ENCODE measurements at places on chromosomes 1 and 21. TPM values are rescaled to one million over a fixed set of nuclear protein-coding genes. Genes with fewer than 3 reads are reported as not detected.

Gene TSACC
- not detected for polyA plus RNA-seq

Gene TEKT2
- polyA plus RNA-seq, result 0.25 TPM

Gene MTOR
- polyA plus RNA-seq, result 30.7 TPM

DNA sequence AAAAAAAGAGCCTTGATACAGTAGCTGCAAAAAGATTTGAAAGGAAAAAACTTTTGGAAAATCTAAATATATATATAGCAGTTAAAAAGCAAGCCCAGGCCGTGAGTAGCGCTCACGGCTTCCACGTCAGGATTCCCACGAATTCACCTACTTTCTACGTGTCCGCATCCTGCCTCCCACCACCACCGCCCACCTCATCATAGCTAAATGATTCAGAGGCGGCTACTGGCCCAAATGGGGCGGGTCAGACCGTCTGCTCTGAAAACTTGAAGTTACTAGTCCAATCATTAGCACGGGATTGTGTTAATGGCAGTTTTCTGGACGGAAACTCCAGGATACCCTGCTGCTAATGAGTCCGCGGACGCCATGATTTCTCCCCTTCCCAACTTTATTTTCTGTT is 1.3 kb upstream of the CCSAP start:
- DNase-seq, result no peak

- no peak for DNase-seq
Observed at GRCh38 chr1:12582649-12583048, 35.4 kb downstream of the DHRS3 start.

- DNase-seq, result no peak
Observed at GRCh38 chr1:77783141-77783540, 3.7 kb downstream of the MIGA1 start.

DNA sequence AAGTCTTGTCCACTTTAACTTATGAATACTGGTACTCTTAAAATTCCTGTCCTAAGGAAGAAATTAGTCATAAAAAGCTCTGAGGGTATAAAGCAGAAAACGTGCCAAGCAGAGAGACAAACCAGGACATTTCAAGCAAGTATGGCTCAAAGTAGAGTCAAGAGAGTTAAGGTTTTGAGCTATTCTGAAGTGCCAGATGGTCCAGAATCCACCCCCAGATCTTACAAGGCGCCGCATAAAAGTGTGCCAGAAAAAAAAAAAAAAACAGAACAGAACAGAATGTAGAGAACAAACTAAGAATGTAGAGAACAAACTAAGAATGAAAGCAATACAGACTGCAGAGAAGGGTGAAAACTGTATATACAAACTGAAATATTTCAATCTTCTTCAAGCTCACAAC is 12.5 kb downstream of the EPS15 start:
- peak; percentile 50 for DNase-seq

DNA sequence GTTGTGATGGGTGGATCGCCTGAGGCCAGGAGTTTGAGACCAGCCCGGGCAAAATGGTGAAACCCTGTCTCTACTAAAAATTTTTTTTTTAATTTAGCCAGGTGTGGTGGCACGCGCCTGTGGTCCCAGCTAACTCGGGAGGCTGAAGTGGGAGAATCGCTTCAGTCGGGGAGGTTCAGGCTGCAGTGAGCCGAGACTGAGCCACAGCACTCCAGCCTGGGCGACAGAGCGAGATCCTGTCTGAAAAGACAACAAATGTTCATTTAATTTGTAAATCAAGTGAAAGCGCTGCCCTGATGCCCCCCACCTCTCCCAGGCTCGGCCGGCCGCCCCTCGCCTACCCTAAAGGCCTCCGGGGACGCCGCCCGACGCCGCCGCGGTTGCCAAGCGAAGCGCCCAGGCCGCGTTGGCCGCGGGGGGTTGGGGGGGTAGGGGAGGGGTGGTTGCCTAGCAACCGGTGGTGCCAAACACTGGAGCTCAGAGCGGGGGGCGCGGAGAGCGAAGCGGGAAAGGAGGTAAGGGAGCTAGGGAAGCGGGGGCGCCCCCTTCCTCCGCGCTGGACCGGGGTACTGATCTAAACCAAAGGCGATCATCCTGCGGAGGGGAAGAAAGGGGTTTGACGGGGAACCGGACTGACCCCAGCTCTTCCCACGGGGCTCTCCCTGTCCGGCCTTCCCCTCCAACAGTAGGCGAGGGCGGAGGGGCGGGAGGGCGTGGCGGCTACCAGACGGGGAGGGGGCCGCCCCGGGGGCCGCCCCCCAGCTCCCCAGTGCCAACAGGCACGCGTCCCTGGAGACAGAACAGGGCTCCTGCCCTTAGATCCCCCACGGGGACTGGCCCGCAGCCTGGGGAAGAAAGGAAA is at the start of gene TEKT2:
TEKT2 (plus strand) TSS at position 460 of the 862 bp plus-strand sequence. CDS start 828 bp downstream, outside the sequence.
- DNase-seq, result peak; percentile 65
